ENCODE measurements at places on chromosomes 12 and 14.

GRCh38 chr14:24172871-24173281, 996 bp downstream of the REC8 start:
- DNase-seq: no peak

- DNase-seq: no peak
These were observed 19.9 kb downstream of the SP1 start for GRCh38 chr12:53399896-53400295.

GRCh38 chr12:102702447-102703114, 214.5 kb downstream of the PAH start:
- DNase-seq: peak; percentile 48

DNA sequence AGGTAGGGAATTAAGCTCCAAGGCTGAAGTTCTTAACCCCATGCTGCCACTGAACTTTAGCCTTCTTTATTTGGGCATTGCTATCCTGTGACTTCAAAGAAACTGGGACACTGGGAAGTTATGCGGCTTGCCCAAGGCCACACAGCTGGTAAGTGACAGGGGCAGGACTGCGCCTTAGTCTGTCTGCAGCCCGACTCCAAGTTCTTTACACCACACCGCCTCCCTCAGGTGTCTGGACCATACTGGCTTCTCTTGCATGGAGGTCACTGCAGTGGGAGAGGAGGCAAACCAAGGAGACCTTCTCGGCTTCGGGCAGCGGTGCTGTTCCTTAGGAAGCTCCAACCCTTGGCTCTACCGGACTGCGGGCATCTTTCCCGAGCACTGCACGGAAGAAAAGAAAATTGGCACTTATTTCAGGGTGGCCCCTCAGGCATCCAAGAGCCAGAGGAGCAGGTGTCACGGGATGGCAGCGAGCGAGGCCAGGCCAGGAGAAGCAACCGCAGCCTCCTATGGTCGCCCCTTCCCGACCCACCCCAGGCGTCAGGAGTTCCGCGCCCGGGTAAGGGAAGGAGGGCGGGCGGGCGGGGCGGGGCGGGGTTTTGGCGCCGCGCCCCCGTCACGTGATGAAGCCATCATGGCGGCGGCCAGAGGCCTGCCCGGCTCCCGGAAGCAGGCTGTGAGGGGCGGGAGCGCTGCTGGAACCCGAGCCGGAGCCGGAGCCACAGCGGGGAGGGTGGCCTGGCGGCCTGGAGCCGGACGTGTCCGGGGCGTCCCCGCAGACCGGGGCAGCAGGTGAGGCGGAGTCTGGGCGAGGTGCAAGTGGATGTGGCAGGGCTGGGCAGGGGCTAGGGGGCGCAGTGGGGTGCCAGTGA, 16.4 kb upstream of the ESPL1 start:
- DNase-seq: peak; percentile 73

DNA sequence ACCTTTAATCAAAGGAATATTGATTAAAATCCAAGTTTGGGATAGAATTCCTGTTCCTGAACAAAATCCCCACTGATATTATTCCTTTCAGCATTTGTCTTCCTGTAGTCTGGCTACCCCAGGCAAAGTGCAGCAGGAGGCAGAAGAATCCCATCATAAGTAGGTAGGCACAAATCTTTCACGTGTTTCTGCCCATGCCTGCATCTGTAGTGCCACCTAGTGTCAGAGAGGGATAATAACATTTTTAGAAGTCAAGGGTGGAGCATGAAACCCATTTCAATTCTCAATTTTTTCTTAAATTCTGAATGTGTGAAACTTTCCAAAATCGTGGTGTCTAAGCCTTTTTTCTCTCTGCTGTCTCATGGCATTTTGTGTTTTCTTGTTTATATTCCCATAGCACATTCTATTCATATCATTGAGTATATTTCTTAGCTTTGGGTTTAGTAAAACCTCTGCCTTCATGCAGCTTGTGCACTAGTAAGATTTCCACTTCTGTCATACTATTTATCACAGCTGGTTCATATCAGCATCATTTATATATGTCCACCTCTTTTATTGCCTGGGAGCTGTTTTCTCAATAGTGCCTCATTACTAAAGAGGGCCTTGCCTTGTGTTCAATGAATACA, 47.8 kb upstream of the RERG start:
- DNase-seq: peak; percentile 72

DNA sequence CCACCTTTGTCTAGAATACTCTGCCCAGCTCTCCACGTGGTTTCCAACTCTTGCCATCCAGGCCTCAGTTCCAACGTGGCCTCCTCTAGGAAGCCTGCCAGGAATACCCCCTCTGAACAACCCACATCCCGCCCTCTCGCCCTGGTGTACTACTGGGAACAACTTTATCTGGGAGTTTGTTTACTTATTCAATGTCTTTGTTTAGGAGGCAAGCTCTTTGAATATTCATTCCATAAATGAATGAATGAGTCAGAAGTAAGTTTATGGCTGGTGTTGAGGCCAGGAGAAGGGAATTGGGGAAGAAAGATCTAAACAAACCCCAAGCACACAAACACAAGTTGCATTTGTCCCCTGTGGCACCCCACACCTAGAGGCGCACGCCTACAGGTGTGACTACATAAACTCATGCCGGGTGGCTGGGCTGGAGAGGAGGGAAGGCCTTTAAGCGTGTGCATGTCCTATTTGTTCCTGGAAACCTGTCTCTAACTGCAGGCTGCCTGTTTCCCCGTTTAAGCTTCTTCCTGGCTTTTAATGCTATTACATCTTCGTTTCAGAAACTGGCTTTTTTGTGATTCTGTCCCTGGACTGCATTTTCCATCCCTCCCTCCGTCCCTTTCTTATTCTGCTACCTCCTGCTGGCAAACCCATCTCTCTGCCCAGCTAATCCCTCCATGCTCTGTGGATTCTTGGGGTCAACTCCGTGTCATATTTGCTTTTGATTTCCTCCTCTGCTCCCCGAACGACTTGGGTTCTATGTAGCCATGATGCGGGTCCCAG, 57.9 kb downstream of the FZD10 start:
- DNase-seq: no peak

- peak; percentile 15 for DNase-seq
These were observed 2.4 kb downstream of the TMPRSS12 start for GRCh38 chr12:50845021-50845647.

DNA sequence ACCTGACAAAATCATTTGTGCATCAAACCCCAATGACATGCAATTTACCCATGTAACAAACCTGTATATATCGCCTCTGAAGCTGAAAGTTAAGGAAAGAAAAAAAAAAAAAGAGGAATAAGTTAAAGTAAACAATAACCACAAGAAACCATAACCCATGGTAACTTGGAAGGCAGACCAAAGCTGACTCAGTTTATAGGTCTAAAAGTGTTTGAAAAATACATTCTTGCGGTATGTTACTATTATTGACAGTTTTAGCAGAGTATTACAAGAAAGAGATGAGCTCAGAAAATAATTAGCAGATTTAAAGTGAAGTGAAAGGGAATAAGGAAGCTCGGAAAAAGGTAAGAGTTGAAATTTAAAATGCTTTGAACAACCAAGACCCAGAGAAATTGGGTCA, 34.4 kb upstream of the MGAT4C start:
- DNase-seq: no peak

DNA sequence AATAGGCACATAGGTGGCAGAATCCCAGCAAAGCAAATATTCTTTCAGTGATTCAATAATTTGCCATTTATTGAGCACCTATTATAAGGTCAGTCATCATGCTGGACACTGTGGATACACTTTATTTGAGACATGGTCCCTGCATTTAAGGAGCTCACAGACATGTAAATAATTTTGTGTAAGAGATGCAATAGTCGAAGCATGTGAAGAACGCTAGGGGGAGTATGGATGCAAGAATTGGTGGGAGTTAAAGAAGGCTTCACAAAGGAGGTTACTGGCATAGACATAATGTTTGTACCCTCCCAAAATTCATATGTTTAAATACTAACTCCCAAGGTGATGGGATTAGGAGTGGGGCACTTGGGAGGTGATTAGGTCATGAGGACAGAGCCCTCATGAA, 260.6 kb upstream of the GARIN6 start:
- DNase-seq: peak; percentile 1

DNA sequence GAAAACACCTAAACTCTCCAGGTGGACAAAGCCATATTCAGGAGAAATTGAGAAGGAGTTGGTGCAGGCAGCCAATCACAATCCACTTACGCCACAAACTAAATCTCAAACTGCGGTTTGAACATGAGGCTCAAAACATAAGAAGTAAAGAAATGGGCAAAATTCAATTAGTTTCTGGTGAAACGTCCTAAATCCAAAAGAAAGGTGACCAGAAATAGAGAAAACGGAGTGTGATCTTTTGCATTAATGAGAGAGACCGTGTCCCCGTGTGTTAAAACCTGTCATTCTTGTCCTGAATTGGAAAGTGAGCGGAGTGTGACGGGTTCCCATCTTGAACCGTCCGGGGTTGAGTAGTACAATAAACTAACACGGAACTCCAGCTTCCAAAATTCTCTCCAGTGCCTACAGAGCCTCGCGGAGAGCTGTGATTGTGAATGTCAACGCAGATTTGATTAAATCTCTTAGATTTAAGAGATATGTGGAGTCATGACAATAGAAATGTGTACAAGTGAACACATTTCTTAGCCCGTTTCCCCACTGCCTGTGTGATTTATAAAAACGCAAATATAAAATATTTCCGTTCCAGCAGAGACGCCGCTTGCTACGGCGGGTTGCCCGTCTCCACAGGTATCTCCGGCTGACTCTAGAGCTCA, 595 bp upstream of the METAP2 start:
- DNase-seq: peak; percentile 63

DNA sequence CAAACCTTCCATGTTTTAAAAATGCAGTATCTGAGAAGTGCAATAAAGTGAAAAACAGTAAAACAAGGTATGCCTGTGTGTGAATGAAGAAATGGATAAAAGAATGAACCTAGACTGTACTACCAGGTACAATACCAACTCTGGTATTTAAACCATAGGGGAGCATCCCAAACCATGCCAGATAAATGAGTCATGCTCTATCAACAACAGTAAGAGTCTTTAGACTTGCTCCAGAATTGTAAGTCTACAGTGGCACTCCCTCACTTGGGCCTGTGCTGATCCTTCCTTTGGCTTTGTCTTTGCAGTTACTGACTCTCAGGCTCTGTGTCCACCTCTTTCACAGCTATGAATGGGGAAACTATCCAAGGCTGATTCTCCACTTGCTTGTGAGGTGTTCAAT, 38.1 kb downstream of the BBS10 start:
- peak; percentile 48 for DNase-seq

GRCh38 chr12:49893753-49894750, 9.6 kb downstream of the FAIM2 start:
- DNase-seq: peak; percentile 19

DNA sequence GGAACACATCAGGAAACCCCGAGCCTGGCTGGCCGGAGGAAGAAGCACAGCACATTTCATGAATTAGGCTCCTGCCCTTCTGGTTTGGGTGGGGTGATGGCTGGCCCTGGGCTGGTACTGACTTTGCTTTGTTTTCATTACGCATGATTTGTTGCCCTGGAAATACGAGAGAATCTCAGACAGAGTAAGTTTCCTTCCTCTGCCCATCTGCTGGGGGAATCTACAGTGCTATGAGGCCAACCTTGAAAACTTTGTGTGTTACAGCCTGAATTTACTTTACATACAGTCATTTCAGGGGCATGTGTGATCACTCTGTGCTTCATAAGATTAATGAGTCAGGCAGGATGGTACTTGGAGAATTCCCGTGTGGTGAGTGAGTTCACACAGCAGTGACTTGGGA, 20.5 kb upstream of the SLC5A8 start:
- peak; percentile 14 for DNase-seq

DNA sequence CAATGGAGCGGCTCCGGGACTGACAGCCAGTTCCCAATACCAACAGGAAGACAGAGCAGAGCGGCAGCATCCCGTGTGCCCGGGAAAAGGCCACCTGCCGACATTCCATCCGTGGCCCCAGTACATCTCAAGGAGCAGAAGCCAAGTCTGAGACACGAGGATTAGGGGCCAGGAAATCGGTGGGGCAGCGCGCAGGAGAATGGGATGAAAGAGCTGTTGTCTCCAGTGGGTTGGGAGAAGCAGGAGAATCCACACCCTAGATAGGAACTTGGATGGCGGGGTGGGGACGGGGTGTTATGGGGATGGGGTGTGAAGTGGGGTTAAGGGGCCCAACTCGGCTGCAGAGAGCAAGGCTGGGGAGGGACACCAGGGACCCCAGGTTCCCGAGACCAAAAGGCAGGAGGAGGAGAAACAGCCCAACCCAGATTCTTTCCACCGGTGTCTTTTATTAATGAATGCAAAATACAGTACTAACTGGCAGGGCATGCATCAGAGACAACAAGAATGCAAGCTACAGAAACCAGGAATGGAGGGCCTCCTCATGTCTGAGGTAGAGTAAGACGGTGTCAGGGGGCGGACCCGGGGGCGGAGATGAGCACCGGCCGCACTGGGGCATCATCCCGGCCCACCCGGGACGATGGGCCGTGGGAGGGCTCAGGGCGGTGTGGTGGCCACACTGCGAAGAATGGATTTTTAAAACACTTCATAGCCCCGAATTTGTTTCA, 50.3 kb downstream of the BEGAIN start:
- no peak for DNase-seq

GRCh38 chr12:117040496-117040895, 58.7 kb downstream of the TESC start:
- no peak for DNase-seq

- no peak for DNase-seq
These were observed 11.7 kb upstream of the PPP4R4 start for GRCh38 chr14:94162466-94162865.

- no peak for DNase-seq
These were observed 33.3 kb upstream of the CCDC198 start for GRCh38 chr14:57526942-57527341.

GRCh38 chr12:132774646-132775275, 13.1 kb upstream of the ANKLE2 start:
- no peak for DNase-seq

DNA sequence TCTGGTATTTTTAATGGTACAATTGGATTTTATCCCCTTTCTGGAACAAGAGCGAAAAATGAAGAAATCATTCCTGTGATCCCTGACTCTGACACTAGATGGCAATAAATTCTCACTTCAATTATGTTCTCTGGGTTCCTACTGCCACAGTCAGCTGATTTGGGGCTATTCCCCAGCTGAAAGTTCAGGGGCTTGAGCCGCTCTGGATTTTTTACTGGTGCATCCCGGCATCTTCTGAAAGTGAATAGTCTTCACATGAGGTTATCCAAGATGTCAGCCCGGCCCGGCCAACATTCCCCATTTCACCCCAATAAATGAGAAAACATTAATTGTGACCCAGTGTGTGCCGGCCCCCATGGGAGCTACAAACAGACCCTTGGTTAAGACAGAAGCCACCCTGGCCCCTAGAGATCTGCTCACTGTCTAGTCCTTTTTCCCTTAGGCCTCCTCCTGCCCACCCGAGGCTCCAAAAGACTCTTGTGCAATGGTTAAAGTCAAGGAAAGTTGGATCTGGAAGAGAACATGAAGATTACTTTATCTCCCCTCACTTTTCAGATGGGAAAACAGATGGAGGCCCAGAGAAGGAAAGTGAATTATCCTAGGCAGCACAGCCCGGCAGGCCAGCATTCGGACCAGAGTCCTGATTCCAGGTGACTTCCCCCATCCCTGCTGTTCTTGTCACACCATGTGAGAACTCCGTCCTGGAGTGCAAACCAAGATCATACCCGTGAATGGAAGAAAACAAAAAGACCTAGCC, 20.8 kb downstream of the CKAP4 start:
- peak; percentile 82 for DNase-seq

- DNase-seq: no peak
These were observed 22.9 kb upstream of the CTDSP2 start for GRCh38 chr12:57869298-57869926.
